ENCODE measurements at places on chromosomes 2 and 18.

DNA sequence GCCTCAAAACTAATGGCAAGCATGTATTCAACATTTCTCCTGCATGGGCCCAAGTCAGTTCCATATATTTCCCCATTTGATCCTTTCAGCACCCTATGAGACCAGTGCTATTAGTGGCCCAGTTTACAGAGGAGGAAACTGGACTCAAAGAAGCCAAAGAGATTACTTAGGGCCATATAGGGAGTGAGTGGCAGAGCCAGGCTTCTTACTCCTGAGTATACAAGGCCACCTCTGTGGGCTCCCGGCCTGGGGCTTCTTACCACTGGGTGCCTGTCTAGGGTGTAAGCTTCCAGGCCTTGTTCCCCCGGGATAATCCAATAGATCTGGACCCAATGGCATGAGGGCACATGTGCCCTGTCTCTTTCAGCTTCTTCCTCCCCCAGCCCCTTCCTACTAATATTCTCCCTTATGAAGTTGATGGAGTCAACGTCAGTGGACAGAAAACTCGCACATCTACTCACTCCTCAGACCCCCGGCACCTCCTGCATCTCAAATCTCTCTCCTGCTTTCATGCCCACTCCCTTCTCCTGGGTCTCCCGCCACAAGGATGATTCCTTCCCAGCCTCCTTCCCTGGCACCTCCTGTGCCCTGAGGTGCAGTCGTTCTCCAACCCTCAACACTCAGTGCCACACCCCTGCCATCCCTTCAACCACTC, 222.6 kb downstream of the ANAPC1 start:
- DNase-seq, result no peak

- DNase-seq, result no peak
These were observed 11.4 kb upstream of the REG1B start for GRCh38 chr2:79099140-79099686.

GRCh38 chr18:6729247-6730091, at the start of gene ARHGAP28:
Gene ARHGAP28, plus strand, starts transcription at chr18:6729716. Its CDS starts 106 bp downstream, at chr18:6729822.
- peak; percentile 51 for DNase-seq

DNA sequence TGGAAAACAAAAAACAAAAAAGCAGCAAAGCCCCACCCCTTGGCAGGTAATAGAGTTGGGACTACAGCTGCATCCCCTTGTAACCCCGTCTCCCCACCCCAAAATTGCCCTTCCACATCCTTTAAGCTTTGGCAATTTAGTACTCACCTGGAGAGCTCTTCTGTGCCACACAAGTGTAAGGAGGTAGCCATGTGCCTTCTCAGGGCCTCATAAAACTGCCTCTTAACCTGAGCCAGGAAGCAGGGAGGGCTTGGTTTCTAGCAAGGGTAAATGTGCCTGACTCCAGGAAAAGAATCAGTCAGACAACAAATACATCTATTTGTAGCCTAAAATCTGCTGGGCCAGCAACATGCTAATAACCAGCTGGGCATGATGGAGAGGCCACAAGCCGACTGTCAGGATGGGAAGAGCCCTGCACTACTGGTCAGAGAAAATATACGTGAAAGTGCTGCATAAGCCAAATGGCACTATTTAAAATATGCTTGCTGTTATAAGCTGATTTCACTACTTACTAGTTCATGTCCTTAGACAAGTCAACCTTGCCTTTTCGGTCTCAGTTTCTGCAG, 46.3 kb downstream of the NOP58 start:
- DNase-seq, result no peak

- DNase-seq, result no peak
These were observed 10.1 kb downstream of the BAZ2B start for GRCh38 chr2:159606287-159606686.

GRCh38 chr18:76414936-76415621, 80.0 kb downstream of the ZNF516 start:
- no peak for DNase-seq

- DNase-seq, result no peak
These were observed 2.9 kb upstream of the TMSB10 start for GRCh38 chr2:84902526-84902925.

DNA sequence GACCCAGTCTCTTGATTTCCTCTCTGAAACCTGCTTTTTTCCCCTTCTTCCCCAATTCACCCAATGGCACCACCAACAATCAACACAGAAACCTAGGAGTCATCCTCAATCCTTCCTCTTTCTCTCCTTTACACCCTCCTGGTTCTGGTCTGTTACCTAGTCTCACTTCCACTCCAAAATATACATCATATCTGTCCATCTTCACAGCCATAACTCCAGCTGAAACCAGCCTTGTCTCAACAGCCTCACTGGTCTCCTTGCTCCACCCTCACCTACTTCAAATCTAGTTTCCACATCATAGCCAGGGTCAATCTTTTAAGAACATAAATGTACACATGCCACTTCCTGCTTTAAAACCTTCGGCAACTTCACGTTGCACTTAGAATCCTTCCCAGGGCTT, 11.8 kb upstream of the TWSG1 start:
- no peak for DNase-seq

DNA sequence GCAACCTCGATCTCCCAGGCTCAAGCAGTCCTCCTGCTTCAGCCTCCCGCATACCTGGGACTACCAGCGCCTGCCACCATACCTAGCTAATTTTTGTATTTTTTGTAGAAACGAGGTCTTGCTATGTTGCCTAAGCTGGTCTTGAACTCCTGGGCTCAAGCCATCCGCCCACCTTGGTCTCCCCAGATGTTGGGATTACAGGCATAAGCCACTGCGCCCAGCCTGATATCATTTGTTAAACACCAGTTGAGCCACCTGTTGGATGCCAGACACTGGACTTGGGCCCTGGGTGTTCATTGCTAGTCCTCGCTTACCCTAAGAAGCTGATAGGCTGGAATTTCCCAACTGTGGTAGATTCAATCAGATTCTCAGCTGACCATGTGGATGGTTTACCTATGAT, 79.8 kb downstream of the ITGB1BP1 start:
- DNase-seq, result no peak

GRCh38 chr18:39365836-39366485, 1800.4 kb upstream of the CELF4 start:
- DNase-seq, result no peak

GRCh38 chr2:195122653-195123052, 534.4 kb upstream of the SLC39A10 start:
- DNase-seq, result no peak

GRCh38 chr18:35826477-35826876, 146.0 kb upstream of the RMP24 start:
- no peak for DNase-seq

DNA sequence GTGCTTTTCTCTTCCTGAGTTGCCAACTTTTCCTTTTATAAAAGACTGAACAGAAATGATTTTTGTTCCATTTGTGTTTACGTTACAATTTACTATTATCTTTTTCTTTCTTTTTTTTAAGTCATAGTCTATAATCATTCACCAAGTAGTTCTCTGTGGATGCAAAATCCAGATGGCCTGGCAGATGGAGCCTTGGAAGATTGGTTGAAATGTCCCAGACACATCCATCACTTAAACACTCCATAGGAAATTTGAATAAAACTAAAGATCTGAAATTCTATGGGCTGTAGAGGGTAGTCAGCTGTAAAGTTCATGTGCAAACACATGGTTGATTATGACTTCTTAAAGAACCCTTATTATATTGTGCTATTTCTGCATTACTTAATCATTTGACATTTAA, 164.8 kb upstream of the DOCK10 start:
- no peak for DNase-seq

DNA sequence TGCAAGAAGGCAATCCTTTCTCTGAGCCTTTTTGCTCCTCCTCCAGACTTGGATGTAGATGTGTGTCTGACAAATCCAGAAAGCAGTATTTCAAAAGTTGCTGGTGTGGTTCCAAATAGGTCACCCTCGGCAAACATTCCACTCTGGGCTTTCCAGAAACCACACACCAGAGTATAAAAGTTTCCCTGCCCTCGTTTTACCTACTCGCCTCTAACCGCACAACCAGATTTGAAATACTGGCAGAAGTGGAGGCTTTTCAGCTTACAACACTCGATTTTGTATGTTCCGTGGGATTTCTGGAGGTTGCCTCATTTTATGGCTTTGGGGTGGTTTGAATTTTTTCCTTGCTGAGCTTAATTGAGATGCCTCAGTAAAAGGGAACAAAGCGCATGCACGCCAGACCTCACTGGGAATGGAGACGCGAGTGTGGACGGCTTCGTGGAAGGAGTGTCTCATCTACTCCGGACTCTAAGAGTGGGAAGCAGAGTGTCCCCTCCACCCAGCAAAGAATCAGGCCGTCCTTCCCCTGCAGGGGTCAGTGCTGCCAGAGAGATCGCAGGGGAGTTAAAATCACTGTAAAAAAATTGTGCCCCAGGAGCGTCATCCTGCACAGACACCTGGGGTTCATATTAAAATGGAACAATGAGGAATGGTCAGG, 44.0 kb upstream of the RPL31 start:
- DNase-seq, result no peak

Measured in left colon (tissue), 2 donors.